ENCODE measurements at places on chromosomes 6 and 20.

DNA sequence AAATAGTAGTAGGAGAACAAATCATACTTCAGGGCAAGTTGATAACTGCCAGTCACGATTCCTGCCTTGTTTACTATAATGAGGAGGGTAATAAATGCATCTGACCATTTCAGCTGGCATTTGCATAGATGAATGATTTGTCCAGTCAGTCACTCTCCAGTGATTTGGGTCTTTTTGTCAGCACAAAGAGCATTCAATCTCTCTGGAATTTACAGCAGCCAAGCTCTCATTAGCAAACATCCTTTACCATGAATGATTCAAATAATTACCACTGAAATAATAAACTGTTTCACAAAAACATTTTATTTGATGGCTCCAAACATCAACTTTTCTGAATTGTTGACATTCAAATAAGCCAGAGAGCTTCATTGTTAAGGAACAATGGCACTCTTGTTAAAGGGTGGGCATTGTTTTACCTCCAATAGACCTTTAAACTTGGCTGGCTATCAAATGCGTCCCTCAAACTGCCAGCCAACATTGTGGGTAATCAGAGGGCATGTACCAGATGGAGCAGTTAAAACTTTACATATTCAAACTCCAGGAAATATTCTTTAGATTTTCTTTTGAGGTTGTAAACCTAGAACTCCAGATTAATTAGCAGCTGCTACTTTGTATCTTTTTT, 30.0 kb upstream of the FBXL4 start:
- no peak for DNase-seq

GRCh38 chr6:3045369-3045768, 22.9 kb upstream of the RIPK1 start:
- DNase-seq: peak; percentile 3

DNA sequence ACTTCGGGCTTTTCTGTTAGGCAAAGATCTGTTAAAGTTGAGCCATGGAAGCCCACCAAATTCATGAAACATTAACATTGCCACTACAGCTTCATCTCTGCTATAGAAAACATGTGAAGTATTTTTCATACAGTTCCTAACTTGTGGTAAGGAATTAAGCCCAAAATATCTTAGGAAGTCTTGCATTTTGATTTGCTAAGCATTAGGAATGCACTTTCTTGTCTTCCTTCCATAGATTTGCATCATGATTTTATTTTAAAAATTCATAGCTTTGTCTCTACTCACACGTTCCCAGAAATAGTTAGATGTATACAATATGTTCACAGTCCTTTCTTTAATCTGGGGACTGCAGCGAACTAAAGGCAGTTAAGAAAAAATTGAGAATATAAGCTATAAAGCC, 325.6 kb downstream of the CENPW start:
- DNase-seq: no peak

DNA sequence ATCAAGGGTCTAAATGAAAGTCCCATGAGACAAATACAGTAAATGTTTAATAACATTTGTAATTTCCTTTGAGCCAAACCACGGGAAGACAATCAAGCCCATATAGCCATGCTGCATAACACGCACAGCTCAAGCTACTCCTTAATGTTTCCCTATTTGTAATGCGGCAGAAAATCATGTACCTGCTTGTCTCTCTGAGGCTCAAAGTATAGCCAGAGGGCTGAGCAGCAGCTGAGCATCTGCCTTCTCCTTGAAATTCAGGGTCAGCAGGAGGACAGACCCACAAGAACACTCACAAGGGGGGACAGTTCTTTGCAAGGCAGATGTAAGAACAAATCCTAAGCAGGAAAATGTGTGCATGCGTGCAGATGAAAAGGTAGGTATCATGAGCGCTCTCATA, 45.8 kb upstream of the JARID2 start:
- DNase-seq: no peak

- DNase-seq: no peak
These were observed 13.5 kb upstream of the PSMG4 start for GRCh38 chr6:3245216-3245615.

GRCh38 chr20:62795023-62795761, 1.1 kb upstream of the MRGBP start:
- peak; percentile 54 for DNase-seq

DNA sequence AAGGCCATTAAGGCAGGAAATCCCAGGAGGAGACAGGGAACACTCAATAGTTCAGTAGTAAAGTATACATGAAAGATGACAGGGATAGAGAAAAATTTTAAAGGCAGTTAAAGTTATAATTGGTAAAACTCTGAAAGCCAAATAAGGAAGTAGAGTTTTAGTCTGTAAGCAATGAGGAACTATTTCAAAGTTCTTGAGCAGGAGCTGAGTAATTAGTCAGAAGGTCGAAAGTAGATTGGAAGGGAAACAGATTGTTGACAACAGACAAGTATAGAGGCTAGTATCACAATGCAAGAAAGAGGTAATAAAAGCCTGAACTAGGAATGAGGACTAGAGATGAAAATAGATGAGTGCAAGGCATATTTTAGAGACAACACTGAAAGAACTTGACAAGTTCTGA, 150.3 kb downstream of the CDK19 start:
- DNase-seq: peak; percentile 86

DNA sequence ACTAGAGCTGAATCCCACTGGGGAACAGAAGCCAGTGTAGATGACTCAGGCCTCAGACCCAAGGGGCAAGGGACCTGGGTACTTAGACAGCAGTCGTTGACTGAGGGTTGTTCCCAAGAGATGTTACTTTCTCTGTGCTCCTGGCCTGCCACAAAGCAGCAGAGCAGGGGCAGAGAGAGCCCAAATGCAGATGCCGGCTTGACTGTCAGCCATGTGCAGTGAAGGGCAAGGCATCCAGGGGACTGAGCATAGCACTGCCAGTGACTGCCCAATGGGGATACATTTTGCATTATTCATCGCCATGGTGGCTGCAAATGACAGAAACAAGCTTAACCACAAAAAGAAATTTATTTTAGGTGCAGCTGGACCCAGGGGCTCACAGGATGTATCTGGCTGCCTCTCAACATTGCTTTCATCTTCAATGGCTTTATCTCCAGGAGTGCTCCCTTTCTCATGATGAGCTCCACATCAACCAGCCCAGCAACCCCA, 7.6 kb upstream of the TP53RK start:
- no peak for DNase-seq

DNA sequence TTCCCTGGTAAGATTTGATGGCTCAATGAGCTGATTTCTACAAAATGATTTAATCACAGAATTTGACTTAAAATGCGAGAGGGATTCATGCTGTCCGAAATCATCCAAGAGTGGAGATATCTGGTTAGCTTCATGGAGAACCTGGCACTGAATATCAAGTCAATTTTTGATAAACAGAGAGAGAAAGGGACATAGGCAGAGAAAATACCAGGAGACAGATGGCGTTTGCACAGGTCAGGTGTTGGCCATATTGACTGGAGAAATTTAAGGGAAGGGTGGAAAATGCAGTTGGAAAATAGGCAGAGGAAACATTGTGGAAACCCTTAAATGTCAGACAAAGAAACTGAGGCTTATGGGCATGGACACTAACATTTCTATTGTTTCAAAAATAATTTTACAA, 47.0 kb downstream of the BCAS1 start:
- no peak for DNase-seq

DNA sequence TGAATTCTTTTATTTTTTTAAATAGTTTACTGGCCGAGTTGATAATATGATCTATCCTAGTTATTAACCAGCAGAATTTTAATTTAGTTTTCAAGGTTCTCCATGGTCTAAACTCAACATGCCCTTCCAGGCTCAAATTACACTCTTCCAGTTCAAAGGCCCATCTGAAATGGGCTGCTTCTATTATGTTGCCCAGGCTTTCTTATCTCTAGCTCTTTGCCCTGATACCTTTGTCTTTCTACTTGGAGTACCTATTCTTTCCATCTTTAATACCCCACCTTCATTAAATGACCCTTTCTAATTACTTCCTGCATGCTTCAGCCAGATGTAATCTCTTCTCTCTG, 541.2 kb upstream of the FLRT3 start:
- no peak for DNase-seq

- no peak for DNase-seq
These were observed 191.3 kb downstream of the OR2B2 start for GRCh38 chr6:27720607-27721580.

DNA sequence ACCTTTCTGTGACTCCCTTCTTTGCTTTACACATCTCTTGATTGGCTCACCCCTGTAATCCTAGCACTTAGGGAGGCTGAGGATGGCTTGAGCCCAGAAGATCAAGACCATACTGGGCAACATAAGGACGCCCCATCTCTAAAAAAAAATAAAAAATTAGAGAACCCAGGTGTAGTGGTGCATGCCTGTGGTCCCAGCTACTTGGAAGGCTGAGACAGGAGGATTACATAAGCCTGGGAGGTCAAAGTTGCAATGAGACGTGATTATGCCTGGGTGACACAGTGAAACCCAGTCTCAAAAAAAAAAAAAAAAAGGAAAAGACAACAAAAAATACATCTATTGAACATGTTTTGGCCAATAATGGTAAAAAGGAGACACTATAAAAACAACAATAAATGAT, 37.8 kb downstream of the CHD6 start:
- no peak for DNase-seq

GRCh38 chr6:144590532-144590931, 305.4 kb downstream of the UTRN start:
- no peak for DNase-seq

GRCh38 chr6:41555326-41556300, 9.4 kb downstream of the FOXP4 start:
- DNase-seq: no peak

- DNase-seq: peak; percentile 61
These were observed 97.4 kb upstream of the RNF24 start for GRCh38 chr20:4112481-4113421.

GRCh38 chr6:144395826-144396225, 110.7 kb downstream of the UTRN start:
- DNase-seq: no peak

GRCh38 chr6:119160911-119161310, 82.4 kb upstream of the FAM184A start:
- DNase-seq: no peak

DNA sequence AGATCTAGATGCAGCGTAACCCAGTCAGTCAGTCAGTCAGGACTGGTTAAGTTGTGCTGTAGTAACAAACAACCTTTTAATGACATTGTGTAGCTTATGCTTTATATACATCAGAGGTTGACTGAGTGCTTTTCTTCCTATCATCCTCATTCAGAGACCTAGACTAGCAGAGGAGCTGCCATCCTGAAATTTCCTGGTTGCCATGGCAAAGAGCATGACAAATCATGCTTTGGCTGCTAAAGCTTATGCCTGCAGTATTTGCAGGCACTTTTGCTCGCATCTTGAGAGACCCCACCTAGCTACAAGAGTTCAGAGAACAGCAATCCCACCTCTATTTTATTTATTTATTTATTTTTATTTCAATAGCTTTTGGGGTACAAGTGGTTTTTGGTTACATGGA, 244.0 kb downstream of the BTBD3 start:
- no peak for DNase-seq

DNA sequence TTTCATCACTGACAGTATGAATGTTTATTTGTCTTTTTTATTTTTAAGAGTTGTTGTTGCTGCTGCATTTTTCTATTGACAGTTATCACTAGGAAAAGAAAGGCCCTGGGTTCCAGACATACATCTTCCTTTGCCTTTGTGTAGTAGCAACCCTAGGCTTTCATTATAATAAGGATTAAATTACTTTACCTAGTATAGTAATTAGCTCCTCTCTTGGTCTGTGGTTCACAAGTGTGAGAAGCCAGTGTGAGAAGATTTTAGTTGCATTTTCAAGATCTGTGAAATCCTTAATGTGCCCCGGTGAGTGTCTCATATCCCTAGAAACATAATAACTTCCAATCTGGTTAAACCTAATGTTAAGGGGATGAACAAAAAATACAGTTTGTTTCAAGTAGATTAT, 799.3 kb upstream of the MAP3K7 start:
- no peak for DNase-seq

DNA sequence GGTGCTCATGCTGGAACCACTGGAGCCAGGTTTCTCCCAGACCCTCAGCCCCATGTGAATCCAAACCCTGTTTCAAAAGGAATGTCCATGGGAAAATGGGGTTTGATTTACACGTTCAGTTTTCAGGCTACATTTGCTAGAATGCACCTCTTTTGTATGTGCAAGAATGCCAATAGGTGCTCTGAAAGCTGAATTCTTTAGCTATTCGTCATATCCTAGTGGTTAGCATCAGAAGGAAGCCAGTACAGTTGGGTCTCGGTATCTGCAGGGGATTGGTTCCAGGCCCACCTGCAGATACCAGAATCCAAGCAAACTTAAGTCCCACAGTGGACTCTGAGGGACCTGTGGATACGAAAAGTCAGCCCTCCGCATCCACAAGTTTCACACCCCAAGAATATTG, 93.4 kb downstream of the UST start:
- DNase-seq: no peak

- peak; percentile 87 for DNase-seq
These were observed 8.0 kb upstream of the IER3 start for GRCh38 chr6:30752157-30752927.

GRCh38 chr6:27800731-27801373, 111.3 kb downstream of the OR2B2 start:
- DNase-seq: no peak

DNA sequence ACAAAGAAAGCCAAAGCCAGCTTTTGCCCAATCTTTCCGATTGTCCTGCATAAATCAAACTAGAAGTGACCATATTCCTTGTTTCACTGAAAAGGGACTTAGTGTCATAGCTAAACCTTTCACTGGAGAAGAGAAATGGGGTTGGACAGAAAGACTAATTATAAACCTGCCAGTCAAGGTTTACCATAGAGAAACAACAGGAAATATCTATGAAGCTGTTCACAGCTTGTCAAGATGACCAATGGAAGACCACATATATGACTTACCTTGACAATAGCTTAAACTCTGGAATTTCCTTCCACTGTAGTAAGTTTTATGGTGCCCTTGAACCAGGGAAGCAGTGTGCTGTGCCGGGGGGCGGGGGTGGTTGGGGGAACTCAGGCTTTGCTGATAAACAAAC, 107.7 kb upstream of the PHACTR1 start:
- no peak for DNase-seq

DNA sequence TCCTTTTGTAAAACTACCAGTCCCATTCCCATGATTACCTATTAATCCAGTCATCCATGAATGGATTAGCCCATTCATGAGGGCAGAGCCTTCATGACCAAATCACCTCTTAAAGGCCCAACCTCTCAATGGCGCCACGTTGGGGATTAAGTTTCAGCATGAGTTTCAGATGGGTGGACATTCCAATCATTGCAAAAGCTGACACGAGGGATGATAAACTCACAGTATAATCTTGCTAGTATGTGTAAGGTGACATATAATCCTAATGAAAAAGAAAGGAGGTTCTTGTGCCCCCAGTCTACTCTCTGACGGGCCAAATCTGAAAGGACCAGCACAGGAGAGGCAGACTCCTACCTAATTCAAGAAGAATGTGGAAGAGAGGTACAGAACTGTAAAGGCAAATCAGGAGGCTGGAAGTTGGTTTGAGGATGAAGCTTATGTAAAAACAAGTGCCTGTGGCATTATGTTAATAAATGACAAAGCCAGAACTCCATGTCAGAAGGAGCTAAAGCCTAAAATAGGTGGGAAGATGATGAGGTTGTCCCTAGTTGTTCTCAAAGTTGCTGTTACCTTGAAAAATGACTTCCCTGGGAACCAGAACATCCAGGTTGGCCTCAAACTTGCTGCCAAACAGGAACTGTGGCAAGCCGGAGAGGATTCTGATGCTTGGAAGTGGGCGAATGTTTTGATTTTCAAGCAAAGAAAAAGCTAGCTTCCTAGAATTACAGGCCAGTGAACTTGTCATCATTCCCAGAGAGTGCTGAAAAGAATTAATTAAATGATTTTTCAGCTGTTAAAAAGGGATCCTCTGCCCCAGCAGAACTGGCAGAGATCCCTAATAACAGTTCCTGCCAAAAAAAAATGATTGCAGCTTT, 106.5 kb upstream of the TIAM2 start:
- DNase-seq: no peak

GRCh38 chr20:37484331-37484730, 36.7 kb upstream of the NNAT start:
- DNase-seq: no peak
